ENCODE measurements at places on chromosomes 6 and 20. TPM values are rescaled to one million over a fixed set of nuclear protein-coding genes. Genes with fewer than 3 reads are reported as not detected.

- DNase-seq = no peak
These were observed 5.1 kb upstream of the POPDC3 start for GRCh38 chr6:105184921-105185320.

DNA sequence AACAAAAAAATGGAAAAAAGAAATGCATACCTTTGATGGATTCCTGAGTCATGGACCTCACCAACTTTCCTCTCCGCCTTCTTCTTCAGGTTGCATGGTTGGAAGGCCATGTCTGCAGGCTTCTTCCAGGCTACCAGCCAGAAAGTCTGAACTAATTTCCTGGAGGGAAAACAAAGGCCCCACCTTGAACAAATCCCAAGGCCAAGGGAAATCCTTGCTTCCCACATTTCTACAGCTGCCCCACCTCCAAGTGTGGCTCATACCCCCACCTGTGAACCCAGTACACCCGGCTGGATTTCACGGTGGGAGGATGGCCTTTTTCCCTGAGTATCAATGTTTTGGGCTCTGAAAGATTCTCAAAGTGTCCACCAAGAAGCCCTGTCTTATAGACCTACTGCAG lies 22.4 kb downstream of the IL17A start:
- DNase-seq = no peak

DNA sequence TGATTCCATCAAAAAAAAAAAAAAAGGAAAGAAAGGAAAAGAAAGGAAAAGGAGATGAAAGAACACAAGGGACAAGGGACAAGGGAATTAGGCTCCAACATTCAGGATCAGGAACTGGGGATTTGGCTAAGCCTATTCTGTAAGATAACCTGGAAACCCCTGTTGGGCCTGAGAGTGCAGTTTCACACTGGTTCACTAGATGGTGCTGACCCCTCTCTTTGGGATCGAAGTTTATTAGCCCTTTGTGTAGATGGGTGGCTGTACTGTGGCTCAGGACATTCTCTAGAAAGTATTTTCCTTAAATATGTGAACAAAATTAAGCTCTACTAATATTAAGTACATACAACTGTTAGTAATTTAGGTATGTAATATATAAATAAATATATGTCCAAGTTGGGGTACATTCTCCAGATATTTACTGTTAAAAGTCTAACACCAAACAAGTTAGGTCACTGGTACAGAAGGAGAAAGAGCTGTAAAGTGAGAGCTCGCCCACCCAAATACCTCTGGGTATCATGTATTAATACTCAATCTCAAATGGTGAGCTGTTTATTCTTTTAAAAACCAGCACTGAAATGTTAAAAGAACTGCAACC lies 6.3 kb downstream of the OR2A4 start:
- DNase-seq = no peak

DNA sequence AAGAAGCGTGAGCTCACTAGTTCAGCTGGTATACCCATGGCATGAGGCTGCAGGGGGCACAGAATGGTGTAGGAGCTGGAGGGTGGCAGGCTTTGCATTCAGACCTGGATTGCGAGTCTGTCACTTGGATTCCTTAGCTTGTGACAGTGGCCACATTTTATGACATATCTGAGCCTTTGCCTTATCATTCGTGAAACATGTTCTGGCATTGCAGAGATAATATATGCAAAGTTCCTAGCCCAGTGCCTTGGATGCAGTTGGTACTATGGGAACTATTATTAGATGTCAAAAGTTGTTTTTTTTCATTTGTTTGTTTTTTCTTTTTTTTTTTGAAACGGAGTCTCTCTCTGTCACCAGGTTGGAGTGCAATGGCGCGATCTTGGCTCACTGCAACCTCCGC lies 230.7 kb upstream of the PRDM1 start:
- DNase-seq = no peak

GRCh38 chr20:18609741-18610140 lies 21.9 kb downstream of the DTD1 start:
- no peak for DNase-seq

GRCh38 chr20:1034415-1034789 lies 32.3 kb upstream of the RSPO4 start:
- DNase-seq = no peak

- no peak for DNase-seq
These were observed 76.9 kb downstream of the PLCG1 start for GRCh38 chr20:41214202-41214601.

DNA sequence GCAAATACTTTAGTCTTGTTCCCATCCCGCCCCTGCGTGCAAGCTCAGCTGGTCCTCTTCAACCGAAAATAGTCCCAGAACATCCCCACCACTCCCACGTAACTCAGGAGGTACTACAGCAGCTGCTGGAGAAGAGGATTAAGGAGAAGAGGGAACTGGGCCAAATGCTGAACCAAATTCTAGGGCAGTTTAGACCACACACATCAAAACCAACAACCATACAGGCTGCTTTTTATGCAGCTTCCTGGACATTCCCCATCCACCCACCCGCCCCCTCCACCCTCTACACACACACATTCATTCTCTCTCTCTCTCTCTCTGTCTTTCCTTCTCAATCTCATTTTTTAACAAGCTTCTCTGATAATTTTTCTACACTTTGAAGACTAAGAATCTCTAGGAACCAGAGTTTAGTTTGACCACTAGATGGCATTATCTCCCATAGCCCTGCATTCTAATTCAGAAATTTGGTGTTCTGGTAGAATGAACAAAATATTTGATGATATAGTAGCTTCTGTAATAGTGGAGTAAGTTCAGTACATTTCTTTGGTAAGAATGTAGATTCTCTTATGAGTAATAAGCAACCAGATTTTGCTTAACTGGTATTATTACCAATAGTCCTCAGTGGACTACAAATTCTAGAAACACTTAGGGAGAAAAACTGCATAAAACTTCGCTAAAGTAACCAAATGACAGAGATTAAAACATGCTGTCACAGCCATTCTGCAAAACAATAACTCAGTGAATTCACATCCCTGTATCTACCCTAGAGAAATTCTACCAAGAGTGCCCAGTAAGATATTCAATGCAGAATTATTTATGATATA lies 52.1 kb upstream of the BEND6 start:
- DNase-seq = no peak

DNA sequence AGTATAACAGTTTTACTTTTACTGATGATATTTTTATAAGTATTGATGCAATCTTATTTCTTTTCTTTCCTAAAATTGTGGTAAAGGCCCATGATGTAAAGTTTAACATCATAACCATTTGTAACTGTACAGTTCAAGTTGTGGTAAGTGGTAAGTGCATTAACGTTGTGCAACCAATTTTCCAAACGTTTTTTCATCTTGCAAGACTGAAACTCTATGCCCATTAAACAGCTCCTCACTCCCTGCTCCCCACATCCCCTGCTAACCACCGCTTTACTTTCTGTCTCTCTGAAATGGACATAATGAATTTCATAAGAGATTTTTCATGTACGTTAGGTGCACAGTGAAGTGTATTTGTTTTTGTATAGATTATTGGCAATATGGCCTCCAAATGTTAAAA lies 106.0 kb downstream of the PACRG start:
- DNase-seq = no peak

- DNase-seq = no peak
These were observed 200.5 kb downstream of the ARID1B start for GRCh38 chr6:156977527-156978291.

DNA sequence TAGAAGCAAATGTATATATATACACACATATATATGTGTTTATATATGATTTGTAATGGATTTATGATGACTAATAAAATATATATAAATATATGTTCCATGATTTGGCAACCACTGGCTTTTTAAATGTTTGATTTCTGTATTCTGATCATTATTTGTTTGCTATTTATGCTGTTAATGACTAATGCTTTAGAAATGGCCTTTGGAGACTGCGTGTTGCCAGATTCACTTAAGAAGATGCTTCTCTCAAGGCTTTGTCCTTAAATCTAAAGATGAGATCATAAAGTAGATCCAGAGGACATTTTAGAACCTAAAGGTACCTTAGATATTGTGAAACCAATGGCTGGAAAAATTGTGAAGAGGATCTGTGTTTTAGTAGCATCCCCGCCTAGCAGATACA lies 116.0 kb upstream of the SUPT3H start:
- no peak for DNase-seq

GRCh38 chr6:23533311-23533710 lies 592.7 kb upstream of the NRSN1 start:
- DNase-seq = no peak

DNA sequence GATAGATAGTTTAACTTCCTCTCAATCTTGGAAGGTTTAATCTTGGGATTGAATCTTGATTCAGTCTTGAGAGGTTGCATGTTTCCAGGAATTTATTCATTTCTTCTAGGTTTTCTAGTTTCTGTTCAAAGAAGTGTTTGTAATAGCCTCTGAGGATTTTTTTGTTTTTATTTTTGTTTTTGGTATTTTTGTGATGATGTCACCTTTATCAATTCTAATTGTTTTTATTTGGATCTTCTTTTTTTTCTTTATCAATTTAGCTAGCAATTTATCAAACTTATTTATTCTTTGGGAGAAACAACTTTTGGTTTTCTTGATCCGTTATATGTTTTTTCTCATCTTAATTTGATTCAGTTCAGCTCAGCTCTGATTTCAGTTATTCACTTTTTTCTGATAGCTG lies 41.5 kb upstream of the ADGRB3 start:
- no peak for DNase-seq

- DNase-seq = no peak
These were observed 90.5 kb upstream of the MBOAT1 start for GRCh38 chr6:20302702-20303251.

DNA sequence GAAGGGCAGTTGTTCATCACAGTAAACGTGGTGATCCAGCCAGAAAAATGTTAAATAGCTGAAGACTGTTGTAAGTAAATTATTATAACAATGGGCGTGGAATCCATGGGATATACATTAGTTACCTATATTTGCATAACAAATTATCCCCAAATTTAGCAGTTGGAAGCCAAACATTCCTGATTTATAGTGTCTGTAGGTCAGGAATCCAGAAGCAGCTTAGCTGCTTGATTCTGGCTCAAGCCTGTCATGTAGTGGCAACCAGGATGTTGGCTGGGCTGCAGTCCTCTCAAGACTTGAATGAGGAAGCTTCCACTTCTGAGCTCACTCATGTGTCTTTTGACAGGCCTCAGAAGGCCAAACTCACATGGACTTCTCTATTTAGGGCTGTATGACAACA lies 6.9 kb upstream of the ADGRB3 start:
- DNase-seq = no peak

- no peak for DNase-seq
These were observed 141.0 kb downstream of the NFATC2 start for GRCh38 chr20:51401496-51401895.

- no peak for DNase-seq
These were observed 81.8 kb upstream of the DST start for GRCh38 chr6:56724455-56724854.

GRCh38 chr6:109015176-109015575 lies 79.5 kb downstream of the SESN1 start:
- no peak for DNase-seq

DNA sequence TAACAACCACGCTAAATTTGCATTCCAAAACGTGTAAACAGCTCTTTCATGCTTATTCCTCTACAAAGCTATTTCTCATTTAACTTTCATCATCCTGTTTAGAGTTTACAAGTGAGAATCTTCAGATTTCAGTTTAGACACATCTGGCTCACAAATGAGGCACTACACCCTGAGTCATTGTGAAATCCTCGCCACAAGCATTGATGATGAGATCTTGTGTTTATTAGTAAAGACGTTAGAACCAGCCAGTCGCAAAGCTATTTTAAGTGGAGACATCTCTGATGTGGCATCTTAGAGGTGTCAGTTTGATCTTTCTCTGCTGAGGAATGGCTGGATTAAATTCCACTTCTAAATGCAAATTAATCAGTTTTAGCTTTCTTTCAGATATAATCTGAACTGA lies 8.3 kb upstream of the ISM1 start:
- no peak for DNase-seq

DNA sequence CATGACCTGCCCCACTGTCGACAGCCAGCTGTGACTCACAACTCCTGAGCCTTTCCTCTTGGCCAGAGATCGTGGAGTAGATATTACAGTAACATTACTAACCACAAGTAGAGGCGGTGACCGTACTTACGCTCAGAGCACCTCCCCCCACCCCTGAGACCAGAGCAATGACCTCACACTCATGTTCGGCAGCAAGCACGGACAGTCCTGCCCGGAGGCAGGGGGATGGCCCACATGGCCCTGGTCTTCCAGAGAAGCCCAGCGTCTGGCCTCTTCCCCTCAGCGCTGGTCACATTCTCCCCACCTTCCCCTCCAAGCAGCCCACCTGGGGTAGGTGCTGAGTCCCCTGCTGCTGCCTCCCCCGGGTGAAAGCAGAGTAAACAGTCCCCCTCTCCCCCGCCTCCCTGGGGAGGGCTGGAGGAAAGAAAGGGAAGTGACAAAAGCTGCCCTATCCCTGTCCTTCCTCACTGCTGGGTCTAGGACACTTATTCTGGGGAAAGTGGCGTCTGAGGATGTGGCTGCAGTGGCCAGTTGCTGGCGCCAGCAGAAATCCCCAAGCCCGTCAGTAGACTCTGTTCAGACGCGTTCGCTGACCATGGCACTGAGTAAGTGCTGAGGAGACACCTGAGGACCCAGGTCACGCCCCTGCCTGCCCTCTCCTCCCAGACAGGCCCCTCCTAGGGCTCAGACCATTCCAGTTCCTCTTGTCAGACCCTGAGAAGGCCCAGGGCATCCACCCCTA lies 68.5 kb downstream of the MRPL14 start:
- DNase-seq = peak; percentile 97

- DNase-seq = no peak
These were observed 491.4 kb upstream of the RNF217 start for GRCh38 chr6:124470803-124471202.

GRCh38 chr6:56720882-56721281 lies 78.2 kb upstream of the DST start:
- DNase-seq = no peak

DNA sequence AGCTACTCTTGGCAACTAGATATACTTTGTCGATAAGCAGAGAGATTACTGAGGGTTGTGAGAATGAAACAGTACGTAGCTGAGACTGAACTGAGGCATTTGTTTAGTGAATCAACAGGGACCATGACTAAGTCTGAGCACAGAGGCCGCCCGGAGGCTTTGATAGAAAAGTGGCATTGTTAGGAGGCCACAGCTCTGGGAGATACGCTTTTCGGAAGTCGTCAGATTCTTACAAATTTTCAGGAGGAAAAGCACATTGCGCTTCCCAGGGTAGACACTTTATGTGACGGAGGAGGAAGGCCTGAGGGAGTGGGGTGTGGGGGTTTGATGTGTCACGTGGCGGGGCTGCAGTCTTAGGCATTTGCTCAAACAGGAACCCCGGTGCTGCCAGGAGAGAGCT lies 69.4 kb downstream of the PSMG4 start:
- peak; percentile 52 for DNase-seq

GRCh38 chr6:14787250-14787649 lies 458.6 kb upstream of the JARID2 start:
- DNase-seq = no peak

RPN2 gene
- total RNA-seq = 175 TPM

TREM1 gene
- 3.8 TPM for total RNA-seq

PLA2G7 gene
- total RNA-seq = 2.7 TPM

DSP gene
- total RNA-seq = 3.4 TPM

WFDC9 gene
- total RNA-seq = not detected

CLVS2 gene
- total RNA-seq = not detected

ECT2L gene
- 0.33 TPM for total RNA-seq

RIPK1 gene
- 19.9 TPM for total RNA-seq

RSPH4A gene
- total RNA-seq = 0.51 TPM
